ENCODE measurements at places on chromosomes 7 and 10.

DNA sequence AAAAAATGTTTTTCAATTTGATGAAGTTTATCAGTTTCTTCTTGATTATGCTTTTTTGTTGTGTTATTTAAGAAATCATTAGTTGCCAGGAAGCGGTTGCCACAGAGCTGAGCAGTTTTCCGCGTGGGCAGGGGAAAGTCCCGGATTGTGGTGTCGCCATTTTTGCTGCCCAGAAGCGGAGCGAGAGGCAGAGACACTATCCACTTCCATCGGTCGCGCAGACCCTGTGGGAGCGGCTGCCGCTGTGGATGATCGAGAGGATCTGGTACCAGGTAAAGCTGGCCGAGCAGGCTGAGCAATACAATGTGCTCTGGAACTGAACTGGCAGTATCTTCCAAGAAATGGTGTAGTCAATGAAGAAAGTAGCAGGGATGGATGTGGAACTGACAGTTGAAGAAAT, 119.8 kb downstream of the ZNF736 start:
- no peak for DNase-seq

DNA sequence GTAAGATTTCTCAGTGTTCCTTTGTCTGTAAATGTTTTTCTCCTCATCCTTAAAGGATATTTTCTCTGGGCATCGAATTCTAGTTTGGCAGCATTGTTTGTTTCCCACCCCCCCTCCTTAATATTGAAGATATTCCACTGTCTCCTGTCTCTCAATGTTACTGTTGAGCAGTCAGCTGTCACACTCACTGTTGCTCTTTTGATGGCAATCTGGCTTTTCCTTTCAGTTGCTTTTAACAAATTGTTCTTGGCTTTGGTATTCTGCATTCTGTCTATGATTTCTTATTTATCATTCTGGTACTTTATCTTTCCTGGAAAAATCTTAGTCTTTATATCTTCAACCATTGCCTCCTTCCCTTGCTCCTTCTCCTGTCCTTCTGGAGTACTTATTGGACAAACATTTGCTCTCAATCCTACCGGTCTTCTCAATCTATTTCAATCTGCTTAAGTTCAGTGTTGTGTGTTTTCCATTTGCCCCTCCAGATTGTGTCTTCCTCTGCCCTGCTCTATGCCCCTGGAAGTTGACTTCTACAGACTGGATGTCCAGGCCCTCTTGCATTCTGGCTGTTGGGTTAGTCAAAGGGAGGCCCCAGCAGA, 9.3 kb upstream of the GTPBP4 start:
- DNase-seq = no peak

GRCh38 chr10:35203745-35204144, 77.1 kb downstream of the CREM start:
- DNase-seq = no peak

DNA sequence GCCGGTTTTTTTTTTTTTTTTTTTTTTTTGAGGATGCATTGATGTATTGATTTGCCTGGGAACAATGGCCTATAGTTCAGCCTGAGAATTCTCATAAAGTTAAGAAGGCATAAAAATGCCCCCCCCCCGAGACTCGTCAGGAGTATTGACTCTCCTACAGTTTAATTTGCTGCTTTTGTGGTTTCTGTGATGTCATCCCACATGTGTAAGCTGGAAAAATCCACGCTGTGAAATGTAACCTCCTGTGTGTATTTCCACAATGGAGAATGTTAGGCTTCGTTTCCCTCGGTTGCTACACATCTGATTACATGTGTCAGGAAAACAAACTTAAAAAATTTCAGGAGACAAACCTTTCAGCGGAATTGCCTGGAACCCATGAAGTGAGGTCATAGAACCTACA, 117.9 kb downstream of the FANK1 start:
- DNase-seq = no peak

DNA sequence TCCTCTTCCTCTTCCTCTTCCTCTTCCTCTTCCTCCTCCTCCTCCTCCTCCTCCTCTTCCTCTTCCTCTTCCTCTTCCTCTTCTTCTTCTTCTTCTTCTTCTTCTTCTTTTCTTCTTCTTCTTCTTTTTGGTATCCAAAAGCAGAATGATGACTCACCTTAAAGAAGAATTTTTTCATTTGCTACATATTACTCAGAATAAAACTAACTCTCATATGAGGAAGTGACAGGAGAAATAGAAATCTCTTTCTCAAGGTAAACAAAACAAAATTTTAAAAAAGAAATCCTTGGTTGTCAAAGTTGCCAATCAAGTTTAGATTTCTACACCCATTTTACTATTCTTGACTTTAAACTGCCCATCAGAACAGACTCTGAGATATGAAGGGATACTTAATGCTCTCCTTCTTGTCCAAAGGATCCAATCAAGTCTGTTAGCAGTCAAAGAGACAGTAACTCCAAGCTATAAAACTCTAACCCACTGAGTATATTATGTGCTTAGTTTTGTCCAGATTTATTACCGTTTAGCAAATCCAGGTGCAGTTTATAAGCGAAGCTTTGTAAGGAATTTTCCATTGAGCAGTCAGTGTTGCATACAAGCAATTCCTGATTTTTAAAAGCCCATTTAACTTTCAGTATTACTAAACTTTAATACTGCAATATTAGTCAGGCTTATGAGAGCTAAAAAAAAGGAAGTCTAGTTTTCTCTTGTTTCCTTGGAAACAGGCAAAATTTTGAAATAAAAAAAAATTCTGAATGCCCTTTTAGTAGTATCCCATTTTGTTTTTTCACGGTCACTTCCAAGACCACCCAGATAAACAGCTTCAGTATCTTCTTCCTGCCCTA, 43.1 kb upstream of the SNX13 start:
- no peak for DNase-seq

DNA sequence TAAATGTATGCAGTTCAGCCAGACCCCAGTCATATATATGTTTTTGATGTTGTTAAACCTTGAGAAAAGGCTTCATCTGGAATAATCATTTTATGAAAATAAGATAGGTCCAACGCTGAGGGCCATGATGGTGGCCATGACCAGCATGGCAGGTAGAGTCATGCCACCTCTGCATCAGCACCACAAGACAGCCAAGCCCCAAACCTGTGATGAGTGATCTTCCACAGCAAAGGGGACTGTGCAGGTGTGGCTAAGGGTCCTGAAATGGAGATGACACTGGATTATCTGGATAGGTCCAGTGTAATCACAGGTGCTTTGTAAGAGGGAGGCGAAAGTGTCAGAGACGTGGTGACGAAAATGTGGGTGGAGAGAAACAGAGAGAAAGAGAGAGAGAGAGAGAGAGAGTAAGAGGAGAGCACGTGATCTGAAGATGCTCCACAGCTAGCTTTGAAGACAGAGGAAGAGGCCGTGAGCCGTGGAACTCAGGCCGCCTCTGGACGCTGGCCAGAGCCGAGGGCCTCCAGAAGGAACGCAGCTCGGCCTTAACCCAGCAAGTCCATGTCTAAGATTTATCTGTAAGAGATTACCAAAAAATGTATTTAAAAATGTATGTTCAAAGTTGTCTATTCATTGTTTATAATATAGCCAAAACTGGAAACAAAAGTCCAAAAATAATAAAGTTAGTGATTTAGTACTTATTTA, 304.4 kb upstream of the SHH start:
- no peak for DNase-seq

DNA sequence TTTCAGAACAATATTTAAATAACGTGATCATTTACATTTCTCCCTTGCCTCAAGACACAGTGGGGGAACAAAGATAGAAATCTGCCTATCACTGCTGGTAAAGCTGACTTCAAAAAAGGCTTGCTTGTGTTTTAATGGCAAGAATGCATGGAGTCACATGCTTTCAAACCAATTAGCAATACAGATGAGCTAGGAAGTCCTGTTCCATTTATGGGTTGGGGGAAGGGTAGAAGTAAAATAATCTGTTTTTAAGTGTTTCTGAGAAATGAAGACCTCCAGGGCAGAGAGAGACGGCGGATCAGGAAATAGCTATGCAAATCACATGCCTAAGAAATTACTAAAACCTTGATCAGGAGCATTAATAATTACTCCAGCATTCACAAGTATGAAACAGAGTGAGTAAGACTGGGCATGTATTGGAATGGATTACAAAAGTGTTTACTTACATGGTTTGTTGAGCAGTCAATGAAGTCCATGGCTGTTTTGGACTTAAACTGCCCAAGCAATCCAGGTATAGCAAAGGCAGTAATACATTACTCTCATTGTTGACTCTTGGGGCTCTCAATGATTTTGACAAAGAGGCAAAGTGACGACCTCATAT, 142.0 kb downstream of the ARID5B start:
- DNase-seq = no peak

GRCh38 chr10:102434394-102435132, 2.2 kb upstream of the CUEDC2 start:
- no peak for DNase-seq

- DNase-seq = no peak
Measured at GRCh38 chr10:18710201-18710653, 51.0 kb downstream of the ARL5B start.

DNA sequence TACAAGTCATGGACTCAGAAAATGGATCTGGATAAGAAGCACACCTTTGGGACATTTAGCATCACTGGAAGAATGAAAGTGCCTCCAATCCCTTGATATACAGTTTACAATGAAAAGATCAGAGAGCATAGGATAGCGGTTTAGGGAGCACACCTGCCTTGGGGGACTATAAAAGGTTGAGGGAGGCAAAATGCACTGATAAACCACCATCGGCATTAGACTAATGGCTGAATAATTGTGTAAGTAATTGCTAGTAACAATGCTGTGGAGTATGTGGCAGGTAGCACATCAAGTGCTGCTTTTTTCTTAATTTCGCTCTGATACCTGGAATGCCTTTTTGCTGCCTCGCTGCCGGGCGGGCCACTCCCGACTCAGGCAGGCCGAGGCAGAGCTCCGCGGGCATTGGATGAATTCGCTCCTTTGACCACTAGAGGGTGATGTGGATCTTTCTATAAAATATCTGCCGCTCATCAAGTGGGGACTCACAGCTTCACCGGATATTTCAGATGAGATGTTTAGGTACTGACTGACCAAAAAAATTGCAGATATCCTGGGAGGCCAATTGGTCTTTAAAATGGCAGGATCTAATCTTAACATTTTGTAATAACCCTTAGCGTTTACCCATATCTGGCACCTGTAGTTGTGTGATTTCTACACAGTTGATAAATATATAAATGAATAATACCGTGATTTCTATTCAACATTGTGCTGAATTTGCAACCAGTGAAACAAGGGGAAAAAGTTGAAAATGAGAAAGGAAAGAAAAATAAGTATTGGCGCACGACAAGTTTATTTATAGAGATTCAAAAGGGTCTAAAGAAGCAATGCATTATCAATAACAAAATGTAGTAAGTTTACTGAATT, 116.8 kb upstream of the PRSS1 start:
- peak; percentile 62 for DNase-seq

DNA sequence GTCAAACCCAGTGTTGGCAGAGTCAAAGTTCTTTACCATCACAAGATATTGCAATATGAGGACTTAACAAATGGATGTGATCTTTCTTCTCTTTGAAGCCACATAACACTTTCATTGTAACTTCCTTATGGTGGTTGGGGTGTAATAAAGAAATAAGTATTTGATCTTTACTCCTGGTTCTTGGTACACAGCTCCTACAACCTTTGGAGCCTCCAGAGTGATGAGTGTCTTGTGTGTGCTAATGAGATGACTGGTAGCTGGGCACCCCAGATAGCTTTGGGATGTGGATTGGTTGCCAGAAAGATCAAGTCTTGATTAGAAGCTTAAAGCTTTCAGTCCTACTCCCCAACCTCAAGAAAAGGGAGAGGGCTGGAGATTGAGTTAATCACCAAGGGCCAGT, 31.1 kb upstream of the YAE1 start:
- no peak for DNase-seq

DNA sequence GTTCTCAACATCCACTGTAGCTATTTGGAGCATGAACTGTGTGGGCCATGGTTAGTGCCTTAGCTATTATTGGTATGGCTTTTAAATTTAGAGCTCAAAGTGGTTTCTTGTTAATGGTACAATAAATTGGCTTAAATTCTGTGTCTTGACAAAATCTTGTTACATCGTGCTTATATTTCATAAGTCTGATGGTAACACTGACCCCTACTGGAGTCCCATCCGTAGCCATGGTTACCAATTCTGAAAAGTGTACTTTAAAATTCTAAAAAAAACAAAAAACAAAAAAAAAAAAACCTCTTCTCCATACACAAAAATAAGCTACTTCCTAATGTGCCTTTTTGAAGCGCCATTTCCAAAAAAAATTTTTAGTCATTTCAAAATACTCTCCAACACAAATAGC, 6.4 kb upstream of the RPP30 start:
- DNase-seq = no peak

- DNase-seq = no peak
Measured at GRCh38 chr7:22584179-22584578, 84.2 kb upstream of the STEAP1B start.

- DNase-seq = no peak
Measured at GRCh38 chr7:83532219-83532618, 116.7 kb downstream of the SEMA3E start.

DNA sequence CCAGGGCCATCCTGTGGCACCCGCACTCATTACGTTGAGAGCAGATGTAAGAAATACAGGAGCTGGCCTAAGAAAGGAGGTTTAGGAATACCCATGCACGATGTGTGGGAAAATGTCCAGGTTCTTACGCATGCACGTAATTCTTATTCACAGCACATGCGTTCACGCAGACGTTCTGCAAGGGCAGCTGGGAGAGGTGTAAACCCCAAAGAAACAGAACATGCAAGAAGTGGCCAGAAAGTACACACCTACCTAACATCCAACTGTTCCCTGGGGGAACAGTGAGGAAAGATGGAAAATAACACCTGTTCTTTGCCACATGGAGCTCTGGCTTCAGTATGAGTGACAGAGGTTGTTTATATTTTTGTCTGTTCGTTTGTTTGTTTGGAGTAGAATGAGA, 285.6 kb downstream of the PRPF18 start:
- no peak for DNase-seq

- DNase-seq = no peak
Measured at GRCh38 chr10:44913350-44914081, 2.4 kb downstream of the TMEM72 start.

DNA sequence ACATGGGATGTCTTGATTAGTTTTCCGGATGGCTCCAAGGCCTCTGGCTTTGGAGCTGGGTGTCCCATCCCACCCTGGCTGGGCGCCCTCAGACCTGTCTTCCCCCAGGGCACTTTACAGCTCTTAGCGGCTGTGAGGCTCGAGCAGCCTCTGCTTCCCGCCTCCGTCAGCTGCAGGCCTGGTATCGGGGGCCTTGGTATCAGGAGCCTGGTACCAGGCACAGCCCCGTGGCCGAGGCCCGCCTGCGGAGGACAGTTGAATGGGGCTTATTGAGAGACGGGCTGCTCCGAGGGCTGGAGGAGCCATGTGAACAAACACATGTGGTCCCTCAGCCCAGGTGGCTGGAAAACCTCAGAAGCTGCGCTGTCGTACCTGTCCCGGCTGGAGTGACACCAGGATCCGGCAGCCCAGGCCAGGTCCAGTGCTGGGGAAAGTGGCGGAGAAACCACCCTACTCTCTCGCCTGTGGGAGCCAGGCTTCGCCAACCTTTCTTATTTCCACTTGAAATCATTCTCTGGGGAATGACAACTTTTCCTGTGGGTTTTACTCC, 23.9 kb upstream of the AP5Z1 start:
- no peak for DNase-seq
